ENCODE measurements at places on chromosomes 3 and 15.

- DNase-seq, result no peak
Measured at GRCh38 chr15:82159922-82160321, 102.6 kb downstream of the EFL1 start.

DNA sequence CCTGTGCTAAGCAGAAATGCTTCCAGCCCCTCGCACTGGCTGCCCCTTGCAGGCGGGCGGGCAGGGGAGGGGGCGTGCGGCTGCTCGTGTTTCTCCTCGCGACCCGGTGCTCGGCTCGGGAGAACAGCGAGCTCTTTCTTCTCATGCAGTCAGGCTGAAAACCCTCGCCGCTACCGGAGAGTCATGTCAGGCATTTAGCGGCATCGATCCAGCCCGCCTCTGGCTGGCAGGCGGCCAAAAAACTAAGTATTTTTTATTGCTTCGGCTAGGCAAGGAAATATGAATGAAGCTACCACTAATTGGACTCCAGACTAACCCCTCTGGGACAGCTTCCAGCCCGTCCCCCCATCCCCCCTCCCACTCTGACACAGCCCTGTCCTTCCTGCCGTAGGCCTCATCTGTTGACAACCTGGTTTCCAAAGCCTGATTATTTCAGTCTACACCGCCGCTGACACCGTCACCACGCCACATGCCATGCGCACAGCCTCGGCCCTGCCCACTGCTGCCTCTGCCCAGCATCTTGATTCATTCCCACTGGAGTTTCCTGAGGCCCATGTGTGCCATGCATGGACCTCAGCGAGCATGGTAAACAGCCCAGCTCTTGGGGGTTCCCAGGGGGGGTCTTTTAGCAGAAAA lies 35.3 kb downstream of the TLE3 start:
- DNase-seq, result peak; percentile 96

- no peak for DNase-seq
Measured at GRCh38 chr3:188431040-188431439, 277.1 kb downstream of the LPP start.

DNA sequence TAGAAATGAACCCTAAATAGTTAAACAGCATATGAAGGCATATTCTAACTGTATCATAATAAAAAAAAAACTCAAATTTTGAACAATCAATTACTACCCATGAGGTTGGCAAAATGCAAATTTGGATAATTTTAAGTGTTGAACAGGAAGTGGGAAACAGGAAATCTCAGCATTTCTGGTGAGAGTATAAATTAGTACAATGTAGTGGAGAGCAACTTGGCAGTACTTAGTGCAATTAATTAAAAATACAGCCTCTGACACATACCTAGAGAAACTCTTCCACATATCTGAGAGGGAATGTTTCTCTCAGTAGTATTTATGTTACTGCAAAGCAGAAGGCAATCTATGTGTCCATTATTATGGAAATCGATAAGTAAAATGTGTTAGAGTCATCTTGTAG lies 96.8 kb downstream of the TUSC7 start:
- no peak for DNase-seq

GRCh38 chr3:100533176-100533575 lies 40.8 kb downstream of the TMEM45A start:
- no peak for DNase-seq

DNA sequence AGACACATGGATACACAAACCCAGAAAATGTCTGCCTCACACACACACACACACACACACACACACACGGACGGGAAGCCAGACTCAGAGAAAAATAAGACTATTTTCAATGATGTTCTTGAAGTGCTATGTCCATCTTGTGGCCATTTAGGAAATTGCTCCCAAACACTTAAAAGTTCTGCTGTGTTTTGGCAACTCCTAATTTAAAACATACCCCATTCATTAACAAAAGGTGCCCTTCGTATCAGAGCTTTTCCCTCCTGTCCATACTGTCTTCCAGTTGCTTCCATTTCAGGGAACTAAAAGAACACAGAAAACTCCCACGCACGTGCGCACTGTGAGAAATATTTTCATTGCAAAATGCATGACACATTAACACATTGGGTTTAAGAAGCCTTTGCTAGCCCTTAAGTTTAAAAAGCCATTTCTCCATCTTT lies 44.6 kb downstream of the SLC12A1 start:
- DNase-seq, result no peak

DNA sequence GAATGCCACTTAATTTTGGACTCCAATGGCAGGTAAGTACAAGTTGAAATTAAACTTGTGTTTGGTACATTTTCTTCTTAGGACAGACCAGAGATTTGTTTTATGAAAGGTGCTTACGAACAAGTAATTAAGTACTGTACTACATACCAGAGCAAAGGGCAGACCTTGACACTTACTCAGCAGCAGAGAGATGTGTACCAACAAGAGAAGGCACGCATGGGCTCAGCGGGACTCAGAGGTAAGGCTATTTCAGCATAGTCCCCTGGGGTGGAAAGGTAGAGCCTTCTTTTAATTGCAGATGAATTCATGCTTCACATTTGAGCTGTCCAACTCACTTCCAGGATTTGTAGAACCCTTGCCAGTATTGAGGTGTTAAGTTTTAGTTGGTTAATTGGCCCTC lies 51.4 kb downstream of the ASTE1 start:
- DNase-seq, result no peak

GRCh38 chr3:176848431-176849214 lies 348.7 kb downstream of the TBL1XR1 start:
- DNase-seq, result no peak

- no peak for DNase-seq
Measured at GRCh38 chr3:186821429-186822387, 15.4 kb upstream of the RFC4 start.

All from NCI-H187 treated with DMSO at 0.1 percent for 48 hours (cell line).